ENCODE measurements at places on chromosomes 7 and 10. TPM values are rescaled to one million over a fixed set of nuclear protein-coding genes. Genes with fewer than 3 reads are reported as not detected.

Gene AKR1B15
- total RNA-seq, result not detected

Gene BTBD16
- total RNA-seq, result not detected

Gene SERPINE1
- 0.78 TPM for total RNA-seq

Gene ZNF107
- total RNA-seq, result 15.0 TPM

Data from occipital lobe (tissue), 3 donors.